ENCODE measurements at places on chromosomes 3 and 15.

GRCh38 chr3:35537265-35537664 lies 102.1 kb upstream of the ARPP21 start:
- no peak for DNase-seq
- H3K27ac ChIP-seq, result no peak overlapping the region
- no peaks in the 10 kb centered on the region for H3K36me3 ChIP-seq
- H3K27me3 ChIP-seq, result no peaks in the 10 kb centered on the region

- H3K27me3 ChIP-seq, result no peaks in the 10 kb centered on the region
- peaks cover under 1% of the 10 kb centered on the region for H3K36me3 ChIP-seq
- H3K4me3 ChIP-seq, result no peak overlapping the region
- no peak overlapping the region for H3K27ac ChIP-seq
- H3K4me1 ChIP-seq, result no peaks in the 10 kb centered on the region
Measured at GRCh38 chr3:185114756-185115155, 38.1 kb downstream of the C3orf70 start.

GRCh38 chr15:34318277-34319079 lies 19.1 kb downstream of the SLC12A6 start:
- peak overlapping the region; percentile 90 for H3K4me3 ChIP-seq
- peak overlapping the region; percentile 92 for H3K27ac ChIP-seq
- no peaks in the 10 kb centered on the region for H3K36me3 ChIP-seq

DNA sequence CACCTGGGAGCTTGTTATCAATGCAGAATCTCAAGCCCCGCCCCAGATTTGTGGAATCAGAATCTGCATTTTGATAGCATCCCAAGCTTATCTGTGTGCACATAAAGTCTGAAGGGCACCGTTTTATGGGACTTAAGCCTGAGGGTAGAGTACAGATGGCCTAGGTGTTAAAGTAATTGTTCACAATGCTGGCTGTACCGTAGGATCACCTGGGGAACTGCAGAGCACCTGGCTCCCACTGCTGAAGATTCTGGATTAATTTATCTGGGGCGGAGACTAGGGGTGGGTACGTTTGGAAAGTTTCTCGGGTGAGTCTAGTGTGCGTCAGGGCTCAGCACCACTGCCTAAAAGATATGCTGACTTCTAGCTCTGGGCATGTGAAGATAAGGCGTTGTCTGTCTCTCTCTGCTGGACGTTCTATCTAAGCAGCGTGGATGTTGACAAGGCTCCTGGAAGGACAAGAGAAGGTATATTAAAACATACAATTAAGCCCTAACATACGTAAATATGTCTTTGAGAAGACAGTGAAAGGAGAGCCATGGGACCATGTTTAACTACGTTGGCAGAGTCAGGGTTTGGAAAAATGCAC lies 63.2 kb upstream of the RASGRP1 start:
- no peaks in the 10 kb centered on the region for H3K36me3 ChIP-seq
- DNase-seq, result no peak
- peaks cover 5% of the 10 kb centered on the region for H3K4me1 ChIP-seq
- no peak overlapping the region for H3K27ac ChIP-seq
- H3K4me3 ChIP-seq, result no peak overlapping the region

GRCh38 chr3:182473191-182473710 lies 320.1 kb upstream of the ATP11B start:
- H3K4me1 ChIP-seq, result no peaks in the 10 kb centered on the region
- no peak for DNase-seq
- H3K27me3 ChIP-seq, result peaks cover 2% of the 10 kb centered on the region
- H3K4me3 ChIP-seq, result no peak overlapping the region
- no peak overlapping the region for H3K27ac ChIP-seq

DNA sequence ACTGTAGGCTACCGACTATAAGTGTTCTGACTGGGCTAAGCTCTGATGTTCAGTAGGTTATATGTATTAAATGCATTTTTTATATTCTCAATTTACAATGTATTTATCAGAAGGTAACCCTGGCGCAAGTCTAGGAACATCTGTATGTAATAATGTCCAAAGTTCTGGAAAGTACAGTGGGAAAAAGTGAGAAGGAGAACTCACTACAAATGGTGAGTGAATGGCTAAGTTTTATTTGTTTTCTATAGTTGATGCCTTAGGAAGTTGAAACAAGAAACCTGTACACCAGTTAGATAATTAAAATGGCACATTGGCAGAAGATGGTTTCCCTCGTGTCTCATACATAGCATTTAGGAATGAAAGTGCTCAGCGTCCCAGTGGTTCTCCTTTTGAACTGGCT lies 333.4 kb upstream of the THRB start:
- no peak overlapping the region for H3K27ac ChIP-seq
- DNase-seq, result no peak
- peaks cover 9% of the 10 kb centered on the region for H3K4me1 ChIP-seq
- peaks cover 16% of the 10 kb centered on the region for H3K27me3 ChIP-seq
- H3K36me3 ChIP-seq, result no peaks in the 10 kb centered on the region

GRCh38 chr3:39372833-39373232 lies 10.3 kb upstream of the SLC25A38 start:
- peaks cover 13% of the 10 kb centered on the region for H3K27me3 ChIP-seq
- H3K36me3 ChIP-seq, result peaks cover 5% of the 10 kb centered on the region
- peaks cover 15% of the 10 kb centered on the region for H3K4me1 ChIP-seq
- no peak for DNase-seq

- DNase-seq, result no peak
- H3K4me1 ChIP-seq, result peaks cover 11% of the 10 kb centered on the region
- no peak overlapping the region for H3K4me3 ChIP-seq
- H3K36me3 ChIP-seq, result peaks cover 8% of the 10 kb centered on the region
Measured at GRCh38 chr3:128770387-128770786, 44.4 kb downstream of the RAB7A start.

DNA sequence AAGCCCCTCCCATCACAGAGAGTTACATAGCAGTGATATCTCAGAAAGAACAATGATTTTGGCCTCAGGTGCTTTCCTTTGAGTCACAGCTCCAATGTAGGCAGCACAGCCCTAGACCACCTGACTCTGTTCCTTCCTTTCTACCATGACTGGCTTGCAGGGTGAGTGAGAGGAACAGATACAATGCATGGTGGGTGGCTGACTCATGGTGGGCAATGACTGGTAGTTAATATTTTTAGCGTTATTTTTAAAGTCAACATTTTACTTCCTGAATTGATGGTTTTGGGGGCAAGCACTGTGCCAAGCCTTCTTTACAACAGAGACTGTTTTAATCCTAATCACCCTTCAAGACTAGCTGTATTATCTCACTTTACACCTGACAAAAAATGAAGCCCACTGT lies 32.8 kb upstream of the ST3GAL6 start:
- H3K4me1 ChIP-seq, result peaks cover 15% of the 10 kb centered on the region
- H3K4me3 ChIP-seq, result no peak overlapping the region
- no peak for DNase-seq
- no peaks in the 10 kb centered on the region for H3K36me3 ChIP-seq
- no peak overlapping the region for H3K27ac ChIP-seq

GRCh38 chr15:65062726-65063125 lies 5.1 kb downstream of the RASL12 start:
- no peaks in the 10 kb centered on the region for H3K27me3 ChIP-seq
- DNase-seq, result no peak
- no peak overlapping the region for H3K4me3 ChIP-seq
- H3K36me3 ChIP-seq, result no peaks in the 10 kb centered on the region
- no peak overlapping the region for H3K27ac ChIP-seq

GRCh38 chr3:16140116-16140893 lies 34.2 kb upstream of the GALNT15 start:
- H3K27me3 ChIP-seq, result no peaks in the 10 kb centered on the region
- no peak overlapping the region for H3K4me3 ChIP-seq
- H3K36me3 ChIP-seq, result peaks cover 8% of the 10 kb centered on the region
- H3K4me1 ChIP-seq, result no peaks in the 10 kb centered on the region
- no peak for DNase-seq

DNA sequence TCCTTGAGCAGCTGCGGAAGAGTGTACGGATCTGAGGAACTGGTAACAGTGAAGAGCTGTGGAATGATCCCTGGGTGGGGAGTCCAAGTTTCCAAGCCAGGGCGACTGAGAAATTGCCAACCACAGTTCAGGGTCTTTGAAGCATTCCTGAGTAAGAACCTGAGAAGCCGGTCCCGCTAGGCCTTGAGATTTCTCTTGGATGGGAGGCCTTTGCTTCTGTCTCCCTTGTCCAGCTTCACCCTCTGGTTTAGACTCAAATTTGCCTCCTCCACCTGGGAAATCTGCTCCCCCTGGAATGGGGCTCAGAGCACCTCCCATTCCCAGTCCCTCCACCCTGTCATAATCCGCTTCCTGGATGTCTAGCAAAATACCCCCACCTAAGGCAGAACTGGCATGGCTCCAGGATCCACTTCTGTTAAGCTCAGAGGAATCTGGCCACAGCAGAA lies 127.7 kb upstream of the DLG1 start:
- H3K4me3 ChIP-seq, result no peak overlapping the region
- H3K4me1 ChIP-seq, result peaks cover 18% of the 10 kb centered on the region
- H3K27me3 ChIP-seq, result peaks cover 3% of the 10 kb centered on the region

DNA sequence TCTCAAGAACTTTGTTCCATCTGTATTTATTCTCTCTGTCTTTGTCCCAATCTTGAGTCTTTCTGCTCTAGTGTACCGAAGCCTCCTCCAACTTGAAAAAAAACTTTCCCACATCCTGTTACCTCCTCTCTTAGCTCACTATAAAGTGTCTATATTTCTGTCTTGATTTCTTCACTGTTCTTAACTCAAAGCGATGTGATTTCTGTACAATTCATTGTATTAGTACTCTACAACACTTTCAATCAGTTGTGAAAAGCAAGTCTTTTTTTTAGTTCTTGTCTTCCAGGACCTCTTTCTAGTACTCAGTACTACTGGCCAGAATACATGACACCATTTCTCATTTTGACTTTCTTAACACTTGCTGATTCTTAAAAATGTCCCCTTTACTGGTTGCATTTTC lies 353.5 kb upstream of the SATB1 start:
- DNase-seq, result no peak
- no peaks in the 10 kb centered on the region for H3K27me3 ChIP-seq
- H3K4me3 ChIP-seq, result no peak overlapping the region
- H3K4me1 ChIP-seq, result no peaks in the 10 kb centered on the region
- H3K36me3 ChIP-seq, result no peaks in the 10 kb centered on the region

- no peaks in the 10 kb centered on the region for H3K27me3 ChIP-seq
- H3K4me1 ChIP-seq, result peaks cover 19% of the 10 kb centered on the region
- DNase-seq, result no peak
- H3K36me3 ChIP-seq, result no peaks in the 10 kb centered on the region
- no peak overlapping the region for H3K27ac ChIP-seq
Measured at GRCh38 chr3:23072693-23073092, 130.4 kb upstream of the UBE2E2 start.

GRCh38 chr15:67066041-67066958 lies 898 bp downstream of the SMAD3 start:
- no peaks in the 10 kb centered on the region for H3K36me3 ChIP-seq
- peaks cover 19% of the 10 kb centered on the region for H3K27me3 ChIP-seq
- DNase-seq, result peak; percentile 31
- peak overlapping the region; percentile 97 for H3K4me3 ChIP-seq
- H3K27ac ChIP-seq, result no peak overlapping the region
- peaks cover 18% of the 10 kb centered on the region for H3K4me1 ChIP-seq

DNA sequence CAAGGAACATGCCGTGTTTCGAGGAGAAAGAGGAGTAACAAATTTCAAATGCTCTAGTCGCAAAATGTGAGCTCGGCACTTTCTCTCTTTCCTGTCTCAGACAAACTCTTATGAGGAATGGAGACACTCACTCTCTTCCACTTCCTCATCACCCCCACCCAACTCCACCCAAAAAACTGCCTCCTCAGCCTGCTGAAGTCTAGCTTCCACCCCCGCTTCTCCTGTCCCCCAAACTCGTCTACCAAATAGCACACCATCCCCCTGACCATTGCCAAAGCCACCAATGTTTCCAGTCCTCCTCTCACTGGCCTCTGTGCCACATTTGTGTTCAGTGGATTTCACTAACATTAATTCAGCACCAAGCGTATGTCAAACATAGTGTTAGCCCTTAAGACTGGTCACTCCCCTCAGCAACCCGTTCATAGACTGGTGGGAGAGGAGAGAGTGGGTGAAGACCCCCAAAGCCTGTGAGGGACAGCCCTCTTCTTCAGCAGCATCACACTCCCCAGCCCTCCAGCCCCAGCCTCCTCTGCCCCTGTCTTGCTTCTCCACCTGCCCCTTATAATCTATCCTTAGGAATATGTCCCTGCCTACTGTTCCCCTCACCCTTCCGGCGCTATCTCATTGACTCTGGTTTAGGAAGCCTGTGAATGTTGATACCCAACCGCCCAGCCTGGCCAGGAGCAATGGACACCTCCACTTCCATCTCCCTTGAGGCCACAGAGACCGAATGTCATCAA lies 77.3 kb downstream of the FAM174B start:
- H3K27ac ChIP-seq, result no peak overlapping the region
- DNase-seq, result no peak
- peaks cover 41% of the 10 kb centered on the region for H3K4me1 ChIP-seq

DNA sequence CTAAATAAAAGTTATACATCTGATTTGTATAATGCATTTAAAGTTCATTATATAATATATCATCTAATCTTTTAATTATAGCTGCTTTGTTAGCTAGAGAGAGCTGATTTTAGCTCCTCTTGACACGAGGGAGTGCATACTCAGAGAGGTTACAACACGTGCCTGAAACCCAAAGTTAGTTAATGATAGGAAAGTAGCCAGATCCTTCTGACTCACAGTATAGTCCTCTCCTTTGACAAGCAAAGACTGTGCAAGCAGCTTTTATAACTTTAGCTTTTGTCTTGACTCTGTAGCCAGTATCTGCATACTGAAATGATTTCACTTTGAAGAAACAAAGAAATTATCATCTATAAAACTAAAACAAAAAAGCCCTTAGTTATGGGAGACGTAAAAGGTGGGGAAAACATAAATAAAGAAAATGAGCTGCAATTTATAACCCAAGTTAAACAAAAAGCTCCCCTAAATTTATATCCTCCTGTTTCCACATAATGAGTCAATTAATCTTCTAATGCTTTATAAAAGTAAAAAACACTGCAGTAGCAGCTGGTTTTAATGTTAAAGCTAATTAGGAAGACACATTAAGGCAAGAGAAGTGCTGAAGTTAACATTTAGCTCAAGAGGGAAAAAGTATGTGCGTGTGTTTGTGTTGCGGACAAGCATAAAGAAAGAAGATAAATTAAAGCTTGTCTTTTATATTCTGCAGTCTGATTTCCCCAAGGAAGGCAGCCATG lies 13.1 kb downstream of the GABRR3 start:
- H3K36me3 ChIP-seq, result no peaks in the 10 kb centered on the region
- no peak for DNase-seq
- H3K4me1 ChIP-seq, result peaks cover 3% of the 10 kb centered on the region
- no peak overlapping the region for H3K4me3 ChIP-seq

GRCh38 chr3:187896646-187897045 lies 151.4 kb upstream of the BCL6 start:
- H3K4me3 ChIP-seq, result no peak overlapping the region
- H3K36me3 ChIP-seq, result no peaks in the 10 kb centered on the region
- H3K27me3 ChIP-seq, result peaks cover 2% of the 10 kb centered on the region
- DNase-seq, result no peak
- no peaks in the 10 kb centered on the region for H3K4me1 ChIP-seq

DNA sequence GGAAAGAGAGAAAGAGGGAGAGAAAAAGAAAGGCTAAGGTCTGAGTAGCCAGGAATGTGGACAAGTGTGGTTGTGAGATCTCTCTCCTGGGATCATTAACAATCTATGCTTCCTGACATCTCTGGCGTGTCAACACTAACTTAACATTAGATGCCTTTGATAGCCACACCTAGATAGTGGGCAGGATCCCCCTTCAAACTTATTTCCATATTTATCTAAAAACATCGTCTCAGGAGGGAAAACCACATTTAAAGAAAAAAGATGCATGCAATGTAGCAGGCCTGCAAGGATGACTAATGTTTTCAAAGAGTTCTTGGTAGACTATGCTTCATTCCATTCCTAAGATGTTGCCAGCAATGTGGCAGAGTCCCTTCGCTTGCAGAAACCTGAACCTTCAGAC lies 80.9 kb downstream of the MLH1 start:
- no peaks in the 10 kb centered on the region for H3K27me3 ChIP-seq
- H3K4me3 ChIP-seq, result no peak overlapping the region
- no peaks in the 10 kb centered on the region for H3K4me1 ChIP-seq
- no peak overlapping the region for H3K27ac ChIP-seq
- no peak for DNase-seq

Measured in endothelial cell (in vitro differentiated cells).